ENCODE measurements at places on chromosomes 16 and 17. TPM values are rescaled to one million over a fixed set of nuclear protein-coding genes. Genes with fewer than 3 reads are reported as not detected.

The PITPNM3 gene
- 1.6 TPM for total RNA-seq

The HOXB4 gene
- 1.4 TPM for total RNA-seq

The PSMD7 gene
- 84.8 TPM for total RNA-seq

The RHBDL1 gene
- total RNA-seq, result 2.3 TPM

The TCAP gene
- total RNA-seq, result 0.90 TPM

GRCh38 chr16:53775106-53775820 lies 71.3 kb downstream of the FTO start:
- no peak for DNase-seq

DNA sequence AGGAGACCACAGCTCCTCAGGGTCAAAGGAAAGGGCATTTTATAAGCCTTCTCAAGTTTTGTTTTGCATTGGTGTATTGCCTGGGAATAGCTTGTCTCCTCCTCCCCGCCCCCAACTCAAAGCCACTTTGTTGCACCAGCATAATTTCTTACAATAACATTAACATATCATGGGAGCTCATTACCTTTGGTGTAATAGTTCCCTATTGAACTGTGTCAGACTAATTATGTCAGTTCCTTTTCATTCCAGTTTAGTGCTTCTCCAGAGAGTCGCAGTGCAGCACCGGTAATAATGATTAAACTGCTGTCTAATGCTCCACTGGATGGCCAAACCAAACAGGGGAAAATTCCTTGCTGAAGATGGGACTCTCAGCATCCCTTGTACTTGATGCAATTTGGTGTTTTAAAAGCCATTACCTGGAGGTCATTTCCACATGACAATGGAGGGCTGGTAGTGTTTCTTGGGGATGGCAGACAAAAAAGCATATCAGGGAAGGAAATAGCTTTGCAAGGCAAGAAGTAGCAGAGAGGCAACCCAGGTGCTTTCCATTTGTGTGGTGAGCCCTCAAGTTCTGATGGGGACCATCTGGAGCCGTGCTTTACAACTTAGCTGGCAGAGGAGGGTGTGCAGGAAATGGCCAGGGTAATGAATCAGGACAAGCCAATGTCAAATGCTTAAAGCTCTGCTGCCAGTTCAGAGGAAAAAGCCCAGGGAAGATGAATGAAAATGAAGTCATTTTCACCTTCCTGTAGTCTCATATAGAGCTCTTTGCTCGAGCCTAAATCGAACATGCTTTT lies 91.5 kb upstream of the NLRP1 start:
- no peak for DNase-seq

- DNase-seq, result no peak
Observed at GRCh38 chr17:57453841-57454425, 197.6 kb downstream of the MSI2 start.

DNA sequence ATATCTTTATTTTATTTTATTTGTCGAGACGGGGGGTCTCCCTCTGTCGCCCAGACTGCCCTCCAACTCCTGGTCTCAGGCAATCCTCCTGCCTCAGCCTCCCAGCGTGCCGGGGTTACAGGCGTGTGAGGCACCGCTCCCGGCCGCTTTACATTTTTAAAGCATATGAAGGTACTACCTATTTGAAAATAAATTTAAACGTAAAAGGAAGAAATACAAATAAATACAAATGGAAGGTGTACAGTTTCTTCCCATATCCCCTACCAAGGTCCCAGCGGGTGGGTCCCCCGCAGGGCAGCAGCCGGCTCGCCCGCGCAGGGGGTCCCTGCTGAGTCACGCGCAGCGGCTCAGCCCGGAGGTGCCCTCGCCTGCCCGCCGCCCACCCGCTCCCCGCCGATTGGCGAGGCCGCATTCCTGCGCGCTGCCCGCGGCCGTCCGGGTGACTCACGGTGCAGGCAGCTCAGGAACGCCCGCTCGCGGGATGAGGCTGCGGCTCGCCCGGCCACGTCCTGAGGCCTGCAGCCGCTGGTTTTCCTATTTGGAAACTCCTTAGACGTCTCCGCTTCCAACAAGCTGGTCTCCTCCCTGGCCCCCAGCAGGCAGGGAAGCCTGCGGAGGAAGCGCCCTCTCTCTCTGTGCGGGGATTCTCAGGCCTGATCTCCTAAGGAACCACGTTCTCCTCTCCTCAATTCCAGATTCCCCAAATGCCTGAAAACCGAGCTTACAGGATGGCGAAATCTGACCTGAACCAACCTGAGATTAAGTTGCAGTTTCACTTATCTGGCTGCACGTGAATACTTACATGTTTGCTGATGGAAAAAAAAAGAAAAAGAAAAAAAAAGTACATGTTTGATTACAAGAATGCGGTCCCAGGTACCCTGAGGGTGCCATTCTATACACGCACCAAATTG lies 54.8 kb upstream of the MAP3K14 start:
- peak; percentile 95 for DNase-seq

- DNase-seq, result no peak
Observed at GRCh38 chr17:31273516-31273915, 23.5 kb downstream of the OMG start.

- no peak for DNase-seq
Observed at GRCh38 chr17:9211133-9211765, 189.9 kb downstream of the NTN1 start.

DNA sequence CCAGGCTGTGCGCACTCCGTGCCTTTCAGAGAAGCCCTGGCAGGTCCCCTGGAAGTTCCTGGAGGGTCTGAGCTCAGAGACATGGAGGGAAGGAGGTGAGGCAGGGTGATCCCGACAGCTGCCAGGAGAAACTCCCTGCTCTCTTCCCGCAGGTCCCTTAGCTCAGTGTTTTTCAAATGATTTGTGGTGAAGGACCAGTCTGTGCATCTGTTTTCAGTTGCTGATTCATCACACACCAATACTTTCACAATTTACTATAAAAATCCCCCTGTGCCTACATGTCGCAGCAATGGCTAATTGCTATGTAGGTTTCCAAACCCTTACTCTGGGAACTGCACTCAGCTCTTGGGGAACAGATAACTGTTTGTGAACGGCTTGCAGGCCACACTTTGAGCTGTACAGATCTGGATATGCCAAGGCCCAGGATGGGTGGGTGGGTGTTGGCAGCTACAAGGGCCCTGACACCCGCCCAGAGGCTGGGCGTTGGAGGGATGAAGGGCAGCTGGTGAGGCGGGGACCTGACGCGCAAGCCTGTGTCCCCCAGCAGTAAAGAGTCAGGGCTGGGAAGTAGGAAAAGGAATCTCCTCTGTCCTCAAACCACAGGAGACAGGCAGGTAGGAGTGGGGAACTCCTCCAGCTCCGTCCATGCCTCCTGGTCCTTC lies 20.5 kb upstream of the EMP2 start:
- no peak for DNase-seq

DNA sequence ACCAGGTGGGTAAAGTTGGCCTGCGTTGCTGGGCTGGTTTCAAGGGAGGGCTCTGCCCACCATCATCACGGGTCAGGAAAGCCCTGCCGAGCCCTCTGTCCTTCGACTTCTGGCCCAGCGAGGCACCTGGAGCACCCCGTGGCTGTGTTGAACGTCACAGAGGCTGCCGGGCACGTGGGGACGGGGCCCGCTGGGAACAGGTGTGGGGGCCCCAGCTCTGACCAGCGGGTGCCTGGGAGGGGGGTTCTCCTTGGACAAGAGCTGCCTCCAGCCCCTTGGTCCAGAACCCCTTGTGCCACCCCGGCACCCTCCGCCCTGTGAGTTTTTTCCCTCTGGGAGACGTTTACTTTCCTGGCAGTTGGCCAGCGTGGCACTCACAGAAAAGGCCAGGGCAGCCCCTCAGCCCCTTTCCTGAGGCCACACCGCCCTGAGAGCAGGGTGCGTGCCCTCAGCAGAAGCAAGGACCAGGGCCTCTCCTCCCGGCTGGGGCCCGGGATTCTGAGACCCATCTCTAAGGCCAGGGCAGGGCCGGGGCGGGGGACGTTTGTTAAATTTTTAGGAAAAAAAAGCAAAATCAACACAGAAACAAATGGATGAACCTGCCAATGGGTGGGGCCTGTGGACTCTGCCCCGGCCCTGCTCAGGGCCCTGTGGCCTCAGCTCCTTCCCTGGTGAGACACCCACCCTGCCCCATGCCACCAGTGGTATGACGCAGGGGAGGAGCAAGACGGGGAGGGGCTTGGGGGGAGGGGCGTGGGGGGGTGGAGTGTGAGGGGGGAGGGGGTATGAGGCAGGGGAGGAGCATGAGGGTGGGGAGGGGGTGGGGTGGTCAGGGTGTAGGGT lies 31.3 kb upstream of the GNG13 start:
- no peak for DNase-seq

GRCh38 chr16:75238132-75238852 lies 13.1 kb downstream of the BCAR1 start:
- DNase-seq, result peak; percentile 88

DNA sequence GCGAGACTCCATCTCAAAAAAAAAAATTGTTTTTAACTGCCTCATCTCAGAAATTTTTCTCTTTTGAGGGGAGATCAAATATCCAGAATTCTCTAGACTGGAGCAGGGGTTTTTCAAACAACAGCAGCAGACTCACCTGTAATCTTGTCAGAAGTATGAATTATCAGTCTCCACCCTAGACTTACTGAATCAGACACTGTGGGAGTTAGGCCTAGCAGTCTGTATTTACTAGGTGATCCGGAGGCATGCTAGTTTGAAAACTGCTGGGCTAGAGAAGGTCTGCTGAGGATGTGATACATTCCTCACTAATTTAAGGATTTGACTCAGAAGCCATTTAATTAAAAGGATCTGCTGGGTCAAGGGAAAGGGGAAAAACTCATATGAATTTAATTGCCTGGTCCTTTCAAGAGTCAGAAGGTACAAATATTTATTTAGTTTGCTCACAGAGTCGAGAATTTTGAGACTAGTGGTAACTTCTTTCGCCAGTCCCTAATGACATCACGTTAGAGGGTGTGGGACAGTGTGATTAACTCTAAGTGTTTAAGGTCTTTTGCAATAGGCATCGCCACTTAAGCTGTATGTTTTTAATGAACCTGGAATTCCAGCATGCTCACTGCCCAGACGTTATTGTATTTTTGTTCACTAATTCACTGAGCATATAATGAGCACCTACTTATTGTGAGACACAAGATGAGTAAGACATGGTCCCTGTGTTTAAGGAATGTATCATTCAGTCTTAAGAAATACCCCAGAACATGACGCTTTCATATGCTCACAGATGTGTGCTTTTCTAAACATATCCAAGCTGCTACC lies 14.2 kb downstream of the ATP6V0A1 start:
- peak; percentile 16 for DNase-seq

DNA sequence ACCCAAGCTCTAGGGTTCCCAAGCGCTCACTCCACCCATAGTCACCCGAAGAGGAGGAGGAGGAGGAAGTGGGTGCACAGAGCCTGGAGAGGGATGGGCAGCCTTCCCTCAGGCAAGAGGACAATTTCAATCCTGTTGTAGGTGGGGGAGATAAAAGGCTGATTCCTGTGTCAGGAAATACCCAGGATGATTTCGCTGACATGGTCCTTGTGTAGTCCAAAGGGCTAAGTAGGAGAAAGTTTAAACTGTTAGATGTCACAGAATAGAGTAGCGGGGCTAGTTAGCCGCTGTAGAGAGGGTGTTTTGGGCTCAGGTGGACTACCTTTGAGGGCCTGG lies 1.3 kb upstream of the EXOC7 start:
- DNase-seq, result no peak

DNA sequence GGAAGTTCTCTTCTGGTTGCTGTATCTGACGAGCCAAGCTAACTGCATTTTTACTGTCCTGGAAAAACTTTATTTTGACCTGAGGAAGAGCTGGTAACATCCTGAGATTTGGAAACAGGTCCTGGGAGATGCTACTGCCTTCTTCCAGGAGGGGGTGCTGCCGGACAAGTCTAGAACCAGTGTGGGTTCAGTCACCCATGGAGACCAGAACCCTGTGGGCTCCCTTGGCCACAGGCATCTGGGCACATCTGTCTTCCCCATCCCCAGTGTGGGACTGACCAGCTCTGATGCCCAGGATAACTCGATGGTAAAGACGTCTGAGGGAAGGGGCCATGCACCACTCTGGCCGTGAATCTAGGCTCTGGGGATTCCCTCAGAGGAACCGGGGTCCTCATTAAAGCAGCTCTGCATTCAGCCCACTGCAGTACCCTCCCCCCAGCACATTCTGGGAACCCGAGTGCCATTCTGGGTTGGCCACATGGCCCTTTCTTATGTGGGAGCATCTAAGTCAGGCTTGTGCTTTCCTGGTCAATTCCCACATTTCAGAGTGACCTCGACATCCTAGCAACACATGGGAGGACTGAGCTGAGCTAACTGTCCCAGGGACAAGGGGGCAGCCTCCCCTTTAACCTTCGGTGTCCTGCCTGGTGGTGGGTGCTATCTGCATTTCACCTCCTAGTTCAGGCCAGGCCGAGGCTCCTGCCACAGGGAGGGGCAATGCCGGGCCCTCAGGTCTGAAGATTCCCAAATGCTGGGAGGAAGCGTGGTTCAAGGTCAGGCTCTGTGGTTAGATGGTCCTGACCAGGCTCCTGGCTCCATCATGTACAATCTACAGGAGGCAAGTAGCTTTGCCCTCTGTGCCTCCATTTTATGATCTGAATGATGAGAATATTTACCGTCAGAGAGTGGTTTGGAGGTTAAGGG lies 6.4 kb downstream of the C16orf86 start:
- DNase-seq, result peak; percentile 77

- no peak for DNase-seq
Observed at GRCh38 chr17:81428121-81428515, 32.9 kb downstream of the BAHCC1 start.

DNA sequence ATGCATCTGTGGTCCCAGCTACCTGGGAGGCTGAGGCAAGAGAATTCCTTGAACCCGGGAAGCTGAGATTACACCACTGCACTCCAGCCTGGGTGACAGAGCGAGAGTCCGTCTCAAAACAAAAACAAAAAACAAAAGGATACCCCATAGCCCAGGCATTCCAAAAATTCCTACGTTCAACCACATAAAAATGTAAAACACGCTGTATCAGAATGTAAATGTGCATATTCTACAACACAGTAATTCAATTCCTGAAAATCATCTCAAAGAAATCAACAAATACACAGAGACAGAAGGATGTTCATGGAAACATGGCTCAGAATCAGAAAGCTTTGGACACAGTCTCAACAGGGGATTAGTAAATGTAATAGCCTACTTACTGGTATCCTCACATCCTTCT lies 33.0 kb downstream of the COG7 start:
- DNase-seq, result no peak

- peak; percentile 24 for DNase-seq
Observed at GRCh38 chr17:10243883-10244844, 45.8 kb upstream of the GAS7 start.

- no peak for DNase-seq
Observed at GRCh38 chr17:29168079-29168758, 12.0 kb downstream of the MYO18A start.

DNA sequence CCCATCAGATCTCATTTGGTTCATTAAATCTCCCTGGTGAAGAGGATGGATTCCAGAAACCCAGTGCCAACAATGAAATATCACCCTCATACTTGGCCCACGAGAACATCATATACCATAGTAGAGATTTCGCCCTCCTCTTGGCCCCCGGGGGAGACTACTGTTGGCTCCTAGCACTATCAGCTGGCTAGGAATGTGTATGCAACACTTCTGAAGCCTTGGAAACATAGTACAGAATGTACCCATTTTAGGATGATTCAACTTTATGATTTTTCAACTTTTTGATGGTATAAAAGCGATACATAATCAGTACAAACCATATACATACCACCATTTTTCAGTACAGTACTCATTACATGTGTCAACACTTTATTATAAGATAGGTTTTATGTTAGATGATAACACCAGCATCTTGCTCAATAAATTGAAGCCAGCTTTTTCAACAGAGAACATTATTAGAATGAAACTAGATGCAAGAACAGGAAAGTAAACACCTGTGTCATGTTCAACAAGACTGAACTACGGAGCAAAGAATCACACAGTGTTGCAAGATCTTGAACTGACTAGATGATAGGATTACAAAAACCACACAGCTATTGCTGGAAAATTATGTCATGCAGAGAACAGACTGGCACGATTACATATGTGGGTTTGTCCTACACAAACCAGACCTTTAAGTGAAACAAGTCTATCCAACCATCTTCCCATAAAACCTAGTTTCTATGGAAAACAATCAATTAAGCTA lies 17.2 kb downstream of the RSL1D1 start:
- peak; percentile 44 for DNase-seq

Data from hepatocyte (in vitro differentiated cells).